ELR (cell line): ENCODE measurements at places on chromosomes 16 and 17.

DNA sequence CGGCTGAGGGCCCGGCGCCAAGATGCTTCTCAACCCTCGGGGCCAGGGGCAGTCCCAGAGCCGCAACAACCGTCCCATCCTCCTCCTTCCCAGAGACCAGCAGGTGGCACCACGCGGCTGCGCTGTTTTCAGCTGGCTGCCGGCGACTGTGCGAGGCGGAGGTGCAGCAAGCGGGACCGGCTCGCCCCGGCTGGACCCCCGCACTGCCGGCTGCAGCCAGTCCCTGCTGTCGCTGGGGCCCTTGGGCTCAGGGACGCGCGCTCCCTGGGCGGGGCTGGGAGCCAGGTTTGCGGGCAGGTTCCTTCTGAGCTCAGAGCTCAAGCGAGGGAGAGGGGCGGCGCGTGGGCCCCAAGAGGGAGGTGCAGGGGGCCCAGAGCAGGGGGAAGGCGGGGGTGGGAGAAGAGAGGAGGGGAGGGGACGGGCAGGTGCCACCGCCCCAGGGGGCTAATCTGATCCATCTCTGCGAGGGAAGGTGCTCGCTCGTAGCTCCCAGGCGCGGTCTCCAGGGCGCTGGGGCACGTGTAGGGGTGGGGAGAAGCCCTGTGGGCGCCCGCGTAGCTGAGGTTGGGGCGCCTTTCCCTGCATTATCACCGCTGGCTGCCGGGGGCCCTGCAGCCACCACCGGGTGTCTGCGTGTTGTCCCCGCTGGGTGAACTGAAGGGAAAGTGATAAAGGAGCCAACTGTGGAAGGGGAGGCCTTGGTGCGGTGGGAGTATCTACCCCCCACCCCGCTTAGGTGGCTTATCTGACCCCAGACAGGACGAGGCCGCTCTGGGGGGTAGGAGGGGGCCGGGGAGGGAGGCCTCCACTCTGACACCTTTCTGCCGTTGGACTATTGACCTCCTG lies 24.2 kb downstream of the STAT5A start:
- DNase-seq = peak; percentile 89

GRCh38 chr16:21526923-21527807 lies 72.2 kb upstream of the METTL9 start:
- DNase-seq = no peak

DNA sequence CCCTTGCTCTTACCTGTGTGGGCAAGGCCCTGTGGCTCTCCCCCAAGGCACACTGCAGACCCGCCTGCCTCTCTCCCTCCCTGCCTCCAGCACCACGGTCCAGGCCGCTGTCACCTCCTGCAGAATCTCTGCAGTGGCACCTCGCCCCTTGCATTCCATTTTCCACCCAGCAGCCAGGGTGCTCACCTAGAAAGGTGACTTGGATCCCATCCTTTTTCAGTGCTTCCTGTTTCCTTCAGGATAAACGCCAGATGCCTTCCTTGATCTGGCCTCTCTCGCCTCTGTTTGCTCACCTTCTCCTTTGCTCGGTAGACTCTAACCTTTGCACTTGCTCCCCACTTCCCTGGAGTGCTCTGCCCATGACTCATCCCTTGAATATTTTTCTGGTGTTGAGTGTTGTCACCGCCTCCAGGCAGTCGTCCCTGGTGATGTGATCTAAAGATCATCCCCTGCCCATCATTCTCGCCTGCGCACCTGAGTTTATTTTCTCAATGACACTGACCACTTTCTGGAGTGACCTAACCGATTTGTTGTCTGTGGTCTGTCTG lies 79.2 kb upstream of the LGALS9 start:
- peak; percentile 81 for DNase-seq

GRCh38 chr16:3388325-3388724 lies 12.5 kb downstream of the ZSCAN32 start:
- DNase-seq = no peak

GRCh38 chr16:48556913-48557351 lies 53.0 kb downstream of the N4BP1 start:
- peak; percentile 74 for DNase-seq

DNA sequence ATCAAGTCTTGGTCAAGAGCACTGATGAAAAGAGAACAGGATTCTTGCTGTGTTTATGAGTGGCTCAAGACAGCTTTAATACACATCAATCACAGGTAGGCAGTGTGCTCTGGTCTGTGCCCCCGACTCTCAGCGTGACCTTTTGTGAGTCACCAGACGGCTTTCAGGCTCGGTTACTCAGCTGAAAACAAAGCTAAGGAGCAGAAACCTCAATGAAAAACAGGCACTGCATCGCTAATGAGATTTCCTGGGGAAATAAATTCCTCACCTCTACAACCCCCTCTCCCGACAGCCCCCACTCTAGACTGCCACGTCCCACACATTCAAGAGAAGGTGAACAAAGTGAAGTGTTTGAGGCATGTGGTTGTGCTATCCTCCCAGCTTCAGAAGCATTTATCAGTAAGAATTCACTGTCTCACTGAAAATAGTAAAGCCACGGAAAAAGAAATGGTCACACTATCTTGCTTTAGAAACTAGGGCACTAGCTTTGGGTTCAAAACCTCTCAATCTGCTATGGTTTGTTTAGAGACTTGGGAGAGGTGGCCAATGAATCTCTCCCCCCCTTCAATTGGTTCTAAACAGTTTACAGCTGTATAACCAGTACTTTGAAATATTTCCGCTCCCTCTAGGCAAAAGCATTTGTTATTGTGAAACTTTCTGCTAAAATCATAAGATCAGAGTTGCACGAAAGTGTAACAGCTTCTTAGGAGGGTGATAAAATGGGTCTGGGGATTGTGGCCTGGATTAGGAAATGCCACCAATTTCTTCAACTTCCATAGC lies 199.5 kb upstream of the PMFBP1 start:
- DNase-seq = peak; percentile 67

DNA sequence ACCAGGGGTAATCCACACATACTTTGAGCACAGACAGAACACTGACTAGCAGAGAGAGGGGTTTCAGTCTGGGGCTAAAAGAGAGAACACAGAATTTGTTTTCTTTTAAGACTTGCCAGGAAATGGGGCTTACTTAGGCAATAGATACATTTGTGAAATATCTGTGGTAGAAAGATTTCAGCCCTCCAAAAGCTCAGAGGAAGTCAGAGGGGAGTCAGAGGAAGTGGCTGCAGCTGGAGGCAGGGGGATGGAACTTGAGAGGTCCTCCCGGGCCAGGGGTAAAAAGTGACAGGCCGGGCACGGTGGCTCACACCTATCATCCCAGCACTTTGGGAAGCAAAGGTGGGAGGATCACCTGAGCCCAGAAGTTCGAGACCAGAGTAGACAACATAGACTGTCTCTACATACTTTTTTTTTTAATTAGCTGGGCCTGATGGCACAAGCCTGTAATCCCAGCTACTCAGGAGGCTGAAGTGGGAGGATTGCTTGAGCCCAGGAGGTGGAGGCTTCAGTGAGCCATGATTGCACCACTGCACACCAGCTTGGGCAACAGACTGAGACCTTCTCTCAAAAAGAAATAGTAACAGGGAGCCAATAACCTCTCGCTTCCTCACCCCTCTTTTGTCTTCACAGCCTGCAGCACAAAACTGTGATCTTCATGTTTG lies 49.9 kb downstream of the NLRC5 start:
- DNase-seq = peak; percentile 81

- peak; percentile 67 for DNase-seq
Measured at GRCh38 chr16:14309001-14309886, 238.1 kb downstream of the MRTFB start.

DNA sequence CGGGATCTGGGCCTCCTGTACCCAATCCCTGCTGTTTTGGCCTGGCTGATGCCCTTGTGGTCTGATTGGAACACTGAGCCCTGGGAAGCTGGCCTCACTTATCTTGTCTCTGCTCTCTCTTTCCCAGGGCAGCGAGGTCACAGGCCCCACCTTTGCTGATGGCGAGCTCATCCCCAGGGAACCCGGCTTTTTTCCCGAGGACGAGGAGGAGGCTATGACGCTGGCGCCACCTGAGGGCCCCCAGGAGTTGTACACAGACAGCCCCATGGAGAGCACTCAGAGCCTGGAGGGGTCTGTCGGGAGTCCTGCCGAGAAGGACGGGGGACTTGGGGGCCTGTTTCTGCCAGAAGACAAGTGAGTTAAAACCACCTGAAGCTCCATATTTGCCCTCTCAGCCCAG lies 126.0 kb downstream of the RAB11FIP4 start:
- DNase-seq = peak; percentile 43

DNA sequence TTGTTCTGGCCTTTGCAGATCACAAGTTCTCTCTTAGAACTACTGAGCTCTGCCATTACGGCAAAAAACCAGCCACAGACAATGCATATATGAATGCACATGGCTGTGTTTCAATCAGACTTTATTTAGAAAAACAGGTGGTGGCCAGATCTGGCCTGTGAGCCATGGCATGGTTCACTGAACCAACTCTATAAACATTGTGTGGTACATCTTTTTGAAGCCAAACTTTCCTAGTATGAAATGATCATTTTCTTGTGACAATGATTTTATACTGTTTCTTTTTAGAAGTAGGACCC lies 65.9 kb upstream of the AMZ2 start:
- DNase-seq = no peak

DNA sequence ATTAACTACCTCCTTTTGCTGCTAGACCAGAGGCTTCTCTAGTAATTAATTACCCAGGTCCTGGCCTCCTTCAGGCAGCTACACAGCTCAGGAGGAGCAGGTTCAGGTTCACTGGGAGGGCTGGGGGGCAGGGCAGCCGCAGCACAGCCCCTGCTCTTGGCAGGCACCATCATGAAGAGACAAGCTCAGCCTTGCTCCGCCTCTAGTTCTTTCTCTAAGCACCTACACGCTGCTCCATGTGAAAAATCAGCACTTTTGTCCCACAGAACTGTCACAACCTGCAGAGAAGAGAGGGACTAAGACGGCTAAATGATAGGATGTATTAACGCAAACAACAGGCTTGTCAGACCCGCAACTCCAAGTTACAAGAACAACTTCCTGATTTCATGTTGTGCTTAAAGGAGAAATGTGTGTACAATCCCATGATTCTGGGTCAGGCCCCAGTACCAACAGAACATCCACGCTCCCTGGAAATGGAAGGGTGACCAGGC lies 53.4 kb downstream of the GRB2 start:
- DNase-seq = no peak

DNA sequence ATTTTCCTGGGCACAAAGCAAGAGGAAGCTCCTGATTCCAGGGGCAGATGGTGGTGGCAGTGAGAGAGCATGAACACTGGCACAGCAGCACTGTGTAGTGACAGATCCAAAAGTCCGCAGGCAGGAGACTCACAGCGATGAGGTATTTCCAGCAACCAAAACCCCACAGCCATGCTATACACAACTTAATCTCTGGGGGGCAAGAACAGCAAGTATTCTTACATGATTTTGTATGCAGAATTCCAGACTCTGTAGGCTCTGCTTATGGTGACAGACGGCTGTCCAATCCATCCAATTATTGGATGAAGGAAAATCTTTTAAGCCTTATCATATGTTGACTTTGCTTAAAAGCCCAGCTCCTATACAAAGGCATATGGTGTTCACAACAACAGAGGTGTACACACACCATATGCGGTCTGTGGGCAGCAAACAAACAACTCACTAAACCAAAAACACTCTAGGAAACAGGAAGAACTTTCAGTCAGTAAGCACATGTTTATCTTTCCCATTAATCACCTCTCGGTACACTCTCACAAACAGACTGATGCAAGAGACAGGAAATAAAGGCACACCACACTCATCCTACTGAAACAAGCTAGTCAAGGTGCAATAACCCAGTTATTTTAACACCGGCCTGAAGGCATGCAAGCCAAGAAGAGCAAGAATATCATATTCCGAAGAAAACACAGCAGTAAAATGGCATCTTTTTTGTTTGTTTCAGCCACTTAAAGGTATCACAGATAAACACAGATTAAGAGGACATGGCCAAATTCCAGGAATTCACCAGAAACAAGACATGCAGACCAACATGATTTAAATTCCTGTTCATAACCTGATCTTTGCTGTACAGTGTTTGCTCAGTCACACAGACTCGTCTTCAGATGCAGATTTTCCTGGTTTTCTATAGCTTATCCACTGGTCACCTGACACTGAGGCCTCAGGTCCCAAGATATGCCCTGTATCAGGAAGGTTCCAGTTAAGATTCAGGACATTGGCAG lies 47.8 kb downstream of the ERN1 start:
- DNase-seq = peak; percentile 91

- no peak for DNase-seq
Measured at GRCh38 chr17:79046197-79046915, 22.4 kb downstream of the C1QTNF1 start.

DNA sequence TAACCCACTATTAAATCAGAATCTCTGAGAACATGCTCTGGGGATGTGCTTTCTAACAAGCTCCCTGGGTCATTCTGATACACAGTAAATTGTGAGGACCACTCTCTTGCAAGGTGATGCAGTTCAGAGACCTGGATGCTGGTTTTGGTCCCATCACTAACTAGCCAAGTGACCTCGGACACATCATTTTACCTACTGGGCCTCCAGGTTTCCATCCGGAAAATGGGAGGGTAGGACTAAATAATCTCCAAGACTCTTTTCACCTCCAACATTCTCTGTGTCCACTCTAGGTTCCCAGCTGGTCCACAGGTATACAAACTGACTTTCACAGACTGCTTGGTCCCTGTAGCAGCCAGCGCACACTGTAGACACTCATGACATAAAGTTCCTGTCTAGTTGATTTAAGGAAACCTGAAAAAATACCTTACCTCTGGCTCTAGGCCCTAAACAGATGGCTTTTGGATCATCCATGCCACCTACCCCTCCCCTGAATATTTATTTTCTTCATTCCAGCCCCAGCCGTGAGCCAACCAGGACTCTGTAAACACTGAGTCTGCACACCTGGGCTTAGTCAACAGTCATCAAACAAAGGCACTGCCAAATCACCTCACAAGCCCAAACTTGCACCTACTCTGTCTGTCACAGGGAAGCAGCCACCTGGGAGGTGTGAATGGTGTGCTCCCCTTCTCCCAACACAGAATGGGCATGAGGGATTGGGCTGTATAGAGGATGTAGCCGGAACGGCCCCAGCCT lies 51.3 kb upstream of the MRPS23 start:
- no peak for DNase-seq

GRCh38 chr16:75927810-75928209 lies 201.5 kb upstream of the CPHXL start:
- no peak for DNase-seq

- peak; percentile 92 for DNase-seq
Measured at GRCh38 chr17:19977293-19978208, at the start of gene AKAP10. TSS of gene AKAP10 (minus strand) at chr17:19977828. CDS start at chr17:19977679, 149 bp downstream.

GRCh38 chr16:17566075-17566474 lies 95.3 kb upstream of the XYLT1 start:
- no peak for DNase-seq

- DNase-seq = no peak
Measured at GRCh38 chr17:80737106-80738019, 192.7 kb downstream of the RPTOR start.
